ENCODE measurements at places on chromosomes 12 and 14. TPM values are rescaled to one million over a fixed set of nuclear protein-coding genes. Genes with fewer than 3 reads are reported as not detected.

DNA sequence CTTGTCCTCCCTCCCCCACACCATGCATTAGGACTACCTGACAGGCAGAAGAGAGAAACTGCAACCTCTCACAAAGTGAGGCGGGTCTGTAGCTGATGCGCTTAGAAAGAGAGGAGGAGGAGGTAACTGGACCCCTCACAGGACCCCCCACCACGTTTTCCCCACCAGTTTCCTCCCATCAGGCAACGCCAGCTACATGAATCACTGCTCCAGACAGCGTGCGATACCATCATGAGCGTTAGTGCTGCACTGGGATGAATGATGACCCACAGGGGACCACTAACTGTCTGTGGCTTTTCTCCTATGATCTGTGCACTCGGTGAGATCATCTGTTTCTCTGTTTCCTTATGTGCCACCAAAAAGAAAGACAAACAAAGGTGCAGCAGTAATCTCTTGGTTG lies 77.7 kb downstream of the KCNK10 start:
- DNase-seq, result no peak
- H3K4me1 ChIP-seq, result no peaks in the 10 kb centered on the region
- H3K27me3 ChIP-seq, result peaks cover 7% of the 10 kb centered on the region
- no peak overlapping the region for H3K27ac ChIP-seq

- H3K4me3 ChIP-seq, result no peak overlapping the region
- peaks cover 4% of the 10 kb centered on the region for H3K27me3 ChIP-seq
- no peaks in the 10 kb centered on the region for H3K36me3 ChIP-seq
- peak; percentile 70 for DNase-seq
Observed at GRCh38 chr12:106223485-106224354, 24.1 kb downstream of the CKAP4 start.

- no peaks in the 10 kb centered on the region for H3K27me3 ChIP-seq
- no peaks in the 10 kb centered on the region for H3K36me3 ChIP-seq
- no peak overlapping the region for H3K27ac ChIP-seq
- DNase-seq, result no peak
- H3K4me1 ChIP-seq, result no peaks in the 10 kb centered on the region
Observed at GRCh38 chr14:105876158-105876557, 349.8 kb downstream of the TMEM121 start.

DNA sequence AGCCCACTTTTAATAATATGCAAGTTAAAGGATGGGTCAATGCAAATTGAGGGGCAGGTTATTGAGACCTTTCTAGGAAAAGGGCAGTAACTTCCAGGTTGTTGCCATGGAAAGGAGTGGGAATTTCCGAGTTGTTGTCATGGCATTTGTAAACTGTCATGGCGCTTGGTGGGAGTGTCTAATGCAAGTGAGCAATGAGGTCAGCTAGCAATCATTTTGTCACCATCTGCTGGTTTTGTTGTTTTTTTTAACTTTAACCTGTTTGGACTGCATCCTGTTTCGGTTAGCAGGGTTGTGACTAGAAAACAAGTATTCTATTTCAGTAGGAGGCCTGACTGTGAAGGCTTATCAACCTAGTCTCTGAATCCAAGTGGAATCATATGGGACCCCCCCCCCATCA lies 85.8 kb upstream of the TSPAN11 start:
- no peaks in the 10 kb centered on the region for H3K4me1 ChIP-seq
- H3K36me3 ChIP-seq, result no peaks in the 10 kb centered on the region
- H3K27me3 ChIP-seq, result no peaks in the 10 kb centered on the region
- no peak overlapping the region for H3K27ac ChIP-seq
- no peak for DNase-seq

GRCh38 chr14:75066691-75067090 lies 2.8 kb upstream of the ZC2HC1C start:
- no peak overlapping the region for H3K27ac ChIP-seq
- H3K36me3 ChIP-seq, result no peaks in the 10 kb centered on the region
- H3K27me3 ChIP-seq, result no peaks in the 10 kb centered on the region

DNA sequence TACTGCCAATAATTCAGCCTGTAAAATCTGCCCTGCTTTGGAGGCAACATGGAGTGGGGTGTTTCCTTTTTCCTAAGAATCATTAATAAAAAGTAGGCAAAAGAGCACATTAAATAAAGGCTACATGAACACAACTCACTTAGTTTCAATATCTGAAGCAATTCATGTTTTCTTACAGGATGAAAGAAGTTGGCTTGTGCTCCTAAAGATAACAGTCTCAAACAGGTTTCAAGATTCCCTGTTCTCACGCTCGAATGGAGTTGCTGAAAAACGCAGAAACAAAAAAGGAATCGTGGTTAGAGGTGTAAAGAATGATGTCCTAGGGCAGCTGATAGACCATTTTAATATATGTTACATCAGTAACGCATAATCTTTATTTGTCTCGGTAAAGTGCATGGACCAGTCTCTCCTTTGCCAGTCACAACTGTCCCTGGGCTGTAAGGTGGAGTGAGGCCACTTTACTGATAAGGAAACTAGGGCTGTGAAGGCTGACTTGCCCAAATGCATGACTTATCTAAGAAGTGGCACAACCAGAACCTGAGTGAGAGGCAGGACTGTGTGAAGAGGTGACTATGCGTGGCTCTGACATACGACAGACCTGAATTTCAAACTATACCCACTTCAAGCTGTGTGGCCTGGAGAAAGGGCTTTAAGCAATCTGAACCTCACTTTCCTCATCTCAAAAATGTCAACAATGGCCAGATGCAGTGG lies 12.6 kb downstream of the GIT2 start:
- no peak overlapping the region for H3K27ac ChIP-seq
- no peak for DNase-seq
- peaks cover 15% of the 10 kb centered on the region for H3K4me1 ChIP-seq
- H3K36me3 ChIP-seq, result peaks cover 83% of the 10 kb centered on the region

GRCh38 chr12:60078026-60078425 lies 482.2 kb downstream of the SLC16A7 start:
- no peaks in the 10 kb centered on the region for H3K4me1 ChIP-seq
- H3K27me3 ChIP-seq, result no peaks in the 10 kb centered on the region

- no peaks in the 10 kb centered on the region for H3K27me3 ChIP-seq
- H3K36me3 ChIP-seq, result no peaks in the 10 kb centered on the region
- no peak for DNase-seq
- H3K4me1 ChIP-seq, result no peaks in the 10 kb centered on the region
- no peak overlapping the region for H3K27ac ChIP-seq
- no peak overlapping the region for H3K4me3 ChIP-seq
Observed at GRCh38 chr14:22807432-22808087, 7.7 kb downstream of the SLC7A7 start.

GRCh38 chr14:62314221-62314620 lies 552.0 kb downstream of the SNAPC1 start:
- no peak for DNase-seq
- H3K27ac ChIP-seq, result no peak overlapping the region
- no peak overlapping the region for H3K4me3 ChIP-seq

- no peak for DNase-seq
- no peaks in the 10 kb centered on the region for H3K36me3 ChIP-seq
- no peak overlapping the region for H3K4me3 ChIP-seq
- no peak overlapping the region for H3K27ac ChIP-seq
- H3K4me1 ChIP-seq, result no peaks in the 10 kb centered on the region
Observed at GRCh38 chr12:65668981-65669695, 155.1 kb upstream of the HMGA2 start.

- no peak overlapping the region for H3K4me3 ChIP-seq
- no peak for DNase-seq
- peaks cover 3% of the 10 kb centered on the region for H3K27me3 ChIP-seq
- no peaks in the 10 kb centered on the region for H3K4me1 ChIP-seq
- no peak overlapping the region for H3K27ac ChIP-seq
Observed at GRCh38 chr14:52121441-52121840, 52.6 kb upstream of the NID2 start.

DNA sequence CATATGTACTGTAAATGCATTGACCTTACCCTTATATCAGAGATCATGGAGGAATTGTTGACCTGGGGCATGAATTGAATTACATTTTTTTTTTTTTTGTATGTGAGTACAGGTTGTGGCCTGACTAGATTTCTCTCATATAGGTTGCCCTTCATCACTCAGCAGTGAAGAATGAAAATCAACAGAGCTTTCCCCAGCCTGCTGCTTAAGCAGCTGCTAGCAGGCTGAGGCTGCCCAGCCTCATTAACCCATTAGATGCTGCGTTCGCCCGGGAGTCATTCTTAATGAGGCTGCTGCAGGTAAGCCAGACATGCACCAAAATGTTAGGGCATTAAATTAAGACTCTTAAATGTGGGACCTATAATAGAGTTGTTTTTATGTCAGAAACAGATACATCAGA lies 236.0 kb downstream of the ETNK1 start:
- no peak for DNase-seq
- H3K36me3 ChIP-seq, result no peaks in the 10 kb centered on the region
- H3K4me1 ChIP-seq, result no peaks in the 10 kb centered on the region
- H3K4me3 ChIP-seq, result no peak overlapping the region
- H3K27ac ChIP-seq, result no peak overlapping the region
- H3K27me3 ChIP-seq, result no peaks in the 10 kb centered on the region

GRCh38 chr12:83462419-83462818 lies 775.7 kb downstream of the TMTC2 start:
- H3K27me3 ChIP-seq, result no peaks in the 10 kb centered on the region
- H3K27ac ChIP-seq, result no peak overlapping the region

GRCh38 chr12:28388879-28389278 lies 198.6 kb downstream of the CCDC91 start:
- H3K4me1 ChIP-seq, result no peaks in the 10 kb centered on the region
- no peak overlapping the region for H3K27ac ChIP-seq
- H3K4me3 ChIP-seq, result no peak overlapping the region

The SETD3 gene
- 38.1 TPM for total RNA-seq

The NEK9 gene
- 58.4 TPM for total RNA-seq

The MYH6 gene
- not detected for total RNA-seq

The CLEC14A gene
- total RNA-seq, result not detected
